Stimulated activated CD8-positive, alpha-beta memory T cell treated with anti-CD3 and anti-CD28 coated beads, Interleukin-12 subunit alpha, Interleukin-12 subunit beta, amount 100 ng/mL, for 1 hour (primary cell): ENCODE measurements at places on chromosomes 13 and 19.

- no peak for DNase-seq
Observed at GRCh38 chr13:107005577-107005976, 437.6 kb upstream of the ARGLU1 start.

DNA sequence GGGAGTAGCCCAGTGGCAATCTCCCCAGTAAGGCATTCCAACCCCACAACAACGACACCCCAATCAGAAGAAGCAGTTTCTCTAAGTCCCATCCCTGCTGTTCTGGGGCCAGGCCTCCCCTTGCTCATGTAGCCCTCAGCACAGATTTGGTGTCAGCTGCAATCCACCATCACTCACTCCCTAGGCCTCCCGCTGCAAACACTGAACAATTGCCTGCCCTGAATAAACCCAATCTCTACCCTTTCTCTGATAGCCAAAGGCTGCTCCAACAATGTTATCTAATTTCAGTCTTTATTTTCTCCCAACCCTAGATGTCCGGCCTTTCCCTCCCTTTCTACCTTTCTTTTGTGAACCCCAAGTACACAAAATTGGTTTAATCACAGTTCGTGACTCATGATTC, 5.6 kb upstream of the SOX21 start:
- DNase-seq = no peak

- DNase-seq = no peak
Observed at GRCh38 chr13:67857581-67858310, 627.6 kb upstream of the PCDH9 start.

- no peak for DNase-seq
Observed at GRCh38 chr19:8500158-8500557, 2.3 kb downstream of the PRAM1 start.

DNA sequence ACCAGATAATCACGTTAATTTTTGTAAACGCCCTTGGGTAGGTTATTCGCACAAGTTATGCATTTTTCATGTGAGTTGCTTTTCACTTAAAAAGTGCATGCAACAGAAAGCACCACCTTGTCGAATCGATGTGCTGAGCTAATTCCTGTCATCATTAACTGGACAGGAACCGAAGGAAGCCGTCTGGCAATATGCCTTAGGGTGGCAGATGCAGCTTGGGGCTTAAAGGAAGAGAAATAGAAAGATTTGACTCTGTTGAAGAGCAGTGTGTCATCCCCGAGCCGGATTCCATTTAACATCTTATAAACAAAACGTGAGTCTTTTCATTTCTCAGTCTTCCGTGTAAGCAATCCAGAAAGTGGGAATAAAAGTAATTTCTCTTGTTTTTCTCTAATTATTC, 70.0 kb downstream of the ATP11A start:
- no peak for DNase-seq

- no peak for DNase-seq
Observed at GRCh38 chr19:4399812-4400134, 574 bp downstream of the SH3GL1 start.

DNA sequence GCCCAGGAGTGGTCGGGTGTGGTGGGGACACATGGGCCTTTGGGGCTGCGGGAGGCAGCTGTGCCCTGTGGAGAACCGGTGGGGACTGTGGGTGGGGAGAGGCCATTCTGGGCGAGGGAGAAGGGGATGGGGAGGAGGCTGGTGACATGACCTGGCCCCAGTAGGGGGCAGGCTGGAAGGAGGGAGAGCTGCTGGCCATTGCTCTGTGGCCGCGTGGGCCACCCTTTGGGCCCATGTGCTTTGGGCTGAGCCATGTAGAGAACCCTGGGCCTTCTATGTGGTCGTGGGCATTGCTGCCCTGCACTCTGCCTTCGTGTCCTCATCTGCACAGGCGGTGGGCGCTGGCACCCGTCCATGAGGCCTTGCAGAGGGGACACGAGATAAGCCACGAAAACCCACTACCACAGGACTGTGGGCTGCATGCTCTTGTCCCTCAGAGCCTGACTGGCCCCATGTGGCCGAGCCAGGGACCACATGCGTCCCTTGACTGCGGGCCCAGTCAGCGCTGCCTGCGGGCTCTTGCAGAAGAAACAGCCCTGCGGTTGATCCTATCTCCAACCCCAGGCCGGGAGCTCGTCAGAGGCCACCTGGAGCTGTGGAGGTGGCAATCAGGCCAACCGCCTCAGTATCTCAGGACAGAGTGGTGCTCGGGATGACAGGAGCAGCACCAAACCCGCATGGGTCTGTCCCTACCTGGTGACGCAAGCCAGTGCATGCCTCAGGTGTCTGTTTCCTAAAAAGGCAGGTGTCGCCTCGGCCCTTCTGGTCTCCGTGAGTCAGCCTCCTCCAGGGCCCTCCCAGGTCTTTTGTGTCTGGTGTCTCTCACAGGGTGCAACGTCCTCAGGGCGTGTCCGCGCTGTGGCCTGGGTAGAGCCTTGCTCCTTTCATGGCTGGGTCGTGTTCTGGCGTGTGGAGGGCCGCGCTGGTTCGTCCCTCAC, 14.3 kb downstream of the FZR1 start:
- no peak for DNase-seq

DNA sequence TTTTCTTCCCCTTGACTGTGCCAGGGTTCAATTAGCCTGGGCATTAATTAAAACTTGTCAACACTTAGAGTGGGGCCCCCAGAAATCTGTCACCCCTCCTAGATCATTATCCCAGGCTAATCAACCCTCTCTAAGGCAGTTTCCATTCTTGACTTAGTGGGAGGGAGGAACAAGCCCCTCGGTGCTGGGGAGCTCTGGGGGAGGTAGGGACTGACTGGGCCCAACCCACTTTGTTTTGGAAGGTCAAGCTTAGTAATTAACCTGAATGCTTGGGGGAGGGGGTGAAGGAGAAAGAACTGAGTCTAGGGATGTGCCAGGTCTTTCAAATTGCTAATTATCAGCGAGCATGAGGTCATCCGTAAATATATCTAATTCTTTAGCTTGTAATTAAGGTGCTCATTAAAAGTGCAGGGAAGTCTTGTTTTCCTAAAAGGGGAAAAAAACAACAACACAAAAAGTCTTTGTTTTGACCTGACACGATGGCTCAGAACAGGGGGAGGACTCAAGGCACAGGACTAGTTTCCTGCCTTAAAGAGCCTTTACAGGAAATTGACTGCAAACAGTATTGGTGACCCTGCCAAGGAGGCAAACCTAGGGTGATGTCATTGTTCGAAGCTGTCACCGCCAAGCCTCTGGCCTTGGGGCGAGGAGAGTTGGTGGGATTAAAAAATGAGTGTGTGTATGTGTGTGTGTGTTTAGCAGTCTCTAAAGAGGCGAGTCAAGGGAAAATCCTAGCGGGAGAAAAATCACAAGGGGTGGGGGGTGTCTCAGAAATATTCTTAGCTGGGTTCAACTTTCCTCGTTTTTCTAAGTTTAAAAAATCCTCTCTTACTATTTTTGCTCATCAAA, 19.4 kb downstream of the ACTN4 start:
- no peak for DNase-seq

GRCh38 chr13:23751195-23751594, 138.0 kb downstream of the MIPEP start:
- no peak for DNase-seq

DNA sequence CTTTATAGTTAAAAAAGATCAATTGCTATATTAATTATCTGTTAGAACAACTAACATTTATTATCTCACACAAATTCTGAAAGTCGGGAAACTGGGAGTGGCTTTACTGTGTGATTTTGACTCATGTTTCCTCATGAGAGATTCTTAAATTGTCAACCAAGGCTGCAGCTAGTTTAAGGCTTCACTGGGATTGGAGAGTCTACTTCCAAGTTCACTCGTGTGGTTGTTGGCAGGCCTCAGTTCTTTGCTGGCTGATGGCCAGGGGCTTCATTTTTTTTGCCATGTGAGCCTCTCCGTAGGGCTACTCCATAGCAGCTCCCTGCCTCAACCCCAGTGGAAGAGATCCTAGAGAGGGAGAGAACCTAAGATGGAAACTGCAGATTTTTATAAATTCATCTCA, 24.5 kb upstream of the LPAR6 start:
- no peak for DNase-seq

DNA sequence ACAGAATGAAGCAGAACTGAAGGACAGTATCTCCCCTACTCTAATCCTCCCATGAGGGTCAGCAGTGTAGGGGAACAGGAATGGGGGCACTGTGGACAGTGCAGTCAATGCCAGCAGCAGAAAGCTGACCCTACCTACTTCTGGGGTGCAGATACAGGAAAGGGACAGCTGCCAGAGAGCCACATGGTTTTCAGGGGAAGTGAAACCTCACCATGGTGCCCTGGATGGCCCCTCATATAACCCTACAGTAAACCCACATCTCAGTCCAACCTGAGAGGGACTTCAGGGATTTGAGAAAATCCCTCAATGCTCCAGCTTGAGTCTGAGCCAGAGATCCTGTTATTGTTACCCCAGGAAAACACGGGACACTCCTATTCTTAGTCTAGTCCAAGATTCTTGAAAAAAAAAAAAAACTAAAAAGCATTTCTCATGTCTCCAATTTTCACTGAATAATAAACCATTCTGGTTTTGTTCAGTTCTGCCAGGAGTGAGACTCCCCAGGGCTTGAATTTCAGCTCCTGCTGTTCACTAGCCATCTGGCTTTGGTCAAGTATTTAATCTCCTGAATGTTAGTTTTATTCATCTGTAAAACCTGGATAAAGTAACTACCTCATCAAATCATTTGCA, 511.6 kb upstream of the ARGLU1 start:
- no peak for DNase-seq
